ENCODE measurements at places on chromosomes 12 and 14.

DNA sequence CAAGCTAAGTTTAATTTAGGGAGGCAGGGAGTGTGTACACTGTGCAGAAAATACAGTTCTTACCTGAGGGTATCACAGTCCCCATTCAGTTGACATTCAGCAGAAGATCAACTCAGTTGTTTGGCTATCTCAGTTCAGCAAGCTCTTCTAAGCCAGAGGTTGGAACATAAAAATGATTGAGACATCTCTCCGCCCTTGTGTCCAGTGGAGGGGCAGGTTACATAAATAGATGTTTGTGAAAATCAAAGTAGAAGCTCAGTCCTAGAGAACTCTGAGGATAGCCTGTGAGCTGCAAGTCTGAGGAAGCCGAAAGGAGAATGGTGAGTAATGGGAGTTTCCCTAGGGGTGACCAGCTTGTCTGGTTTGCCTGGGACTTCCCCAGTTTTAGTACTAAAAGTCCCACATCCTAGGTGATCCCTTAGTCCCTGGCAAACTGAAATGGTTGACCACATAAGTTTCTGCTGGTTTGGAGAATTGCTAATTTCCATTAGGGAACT is 251.4 kb upstream of the ATP2B1 start:
- no peak for DNase-seq

GRCh38 chr12:132642846-132643835 is 24.6 kb downstream of the P2RX2 start:
- DNase-seq: no peak

- no peak for DNase-seq
Measured at GRCh38 chr12:104775731-104776231, 182.3 kb downstream of the SLC41A2 start.

- no peak for DNase-seq
Measured at GRCh38 chr14:102736956-102737355, 40.3 kb upstream of the TRAF3 start.

DNA sequence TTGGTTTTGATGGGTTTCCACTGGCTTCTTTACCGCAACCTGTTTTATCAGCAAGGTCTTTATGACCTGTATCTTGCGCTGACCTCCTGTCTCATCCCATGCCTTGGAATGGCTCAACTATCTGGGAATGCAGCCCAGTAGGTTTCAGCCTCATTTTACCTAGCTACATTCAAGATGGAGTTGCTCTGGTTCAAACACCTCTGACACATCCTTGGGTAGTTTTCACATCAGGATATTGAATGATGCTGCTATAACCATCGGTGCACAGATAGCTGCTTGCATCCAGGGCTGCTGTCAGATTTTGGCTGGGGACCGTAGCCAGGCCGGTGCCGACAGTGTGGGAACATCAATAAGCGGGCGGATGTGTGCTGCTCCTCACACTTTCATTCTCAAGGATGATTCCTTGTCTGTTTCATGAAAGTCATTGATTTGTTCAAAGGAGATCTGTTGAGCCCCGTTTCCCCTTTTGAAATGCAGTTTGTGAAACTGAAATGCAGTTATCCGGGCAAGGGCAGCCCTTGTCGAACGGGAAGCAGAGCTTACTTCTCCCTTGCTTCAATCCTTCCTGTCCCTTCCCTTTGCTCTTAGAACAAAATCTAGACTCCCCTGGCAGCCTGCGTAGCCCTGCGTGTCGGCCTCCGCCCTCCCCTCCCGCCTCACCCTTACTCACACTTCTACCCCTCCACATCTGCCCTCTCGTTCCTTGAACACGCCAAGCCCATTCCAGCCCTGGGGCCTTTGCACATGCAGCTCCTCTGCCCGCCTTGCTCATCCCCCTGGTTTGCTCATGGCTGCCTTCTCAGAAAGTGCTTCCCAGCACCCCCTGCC is 49.2 kb upstream of the NCOR2 start:
- DNase-seq: no peak

DNA sequence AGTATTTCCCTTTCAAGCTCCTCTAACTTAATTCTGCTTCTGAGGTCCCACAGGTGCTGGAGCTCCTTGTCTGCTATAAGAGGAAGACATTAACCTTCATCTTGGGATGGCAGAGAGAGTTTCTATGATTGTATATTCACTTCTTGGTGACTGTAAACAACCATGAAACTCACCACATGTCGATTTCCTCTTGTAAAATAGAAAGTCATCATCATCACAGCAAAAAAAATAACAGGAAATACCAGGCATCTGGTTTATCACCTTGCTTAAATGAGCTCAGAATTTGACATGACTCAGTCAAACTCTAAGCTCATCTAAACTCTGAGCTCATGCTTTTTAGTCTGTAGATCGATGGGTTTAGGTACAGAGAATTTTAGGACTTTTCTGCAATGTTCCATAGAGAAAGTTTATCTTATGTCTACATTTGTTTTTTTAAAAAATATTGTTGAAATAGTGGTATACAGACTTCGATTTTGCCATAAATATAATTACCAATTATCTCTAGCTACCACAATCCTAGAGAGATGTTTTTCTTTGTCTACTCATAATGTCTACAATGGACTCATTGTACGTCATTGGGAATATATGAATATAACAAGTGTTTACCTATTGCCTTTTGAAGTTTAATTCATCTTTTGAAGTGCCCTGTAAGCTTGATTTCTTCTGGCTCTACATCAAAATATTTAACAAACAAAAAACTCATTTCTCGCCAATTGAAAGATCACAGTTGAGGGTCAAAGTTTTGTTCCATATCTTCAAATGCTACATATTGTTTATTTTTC is 58.4 kb downstream of the IGF1 start:
- DNase-seq: no peak

GRCh38 chr14:72017290-72017689 is 85.1 kb downstream of the RGS6 start:
- DNase-seq: no peak

Measured in cerebellar cortex (tissue), 1 donor.